ENCODE measurements at places on chromosomes 3 and 15. TPM values are rescaled to one million over a fixed set of nuclear protein-coding genes. Genes with fewer than 3 reads are reported as not detected.

DNA sequence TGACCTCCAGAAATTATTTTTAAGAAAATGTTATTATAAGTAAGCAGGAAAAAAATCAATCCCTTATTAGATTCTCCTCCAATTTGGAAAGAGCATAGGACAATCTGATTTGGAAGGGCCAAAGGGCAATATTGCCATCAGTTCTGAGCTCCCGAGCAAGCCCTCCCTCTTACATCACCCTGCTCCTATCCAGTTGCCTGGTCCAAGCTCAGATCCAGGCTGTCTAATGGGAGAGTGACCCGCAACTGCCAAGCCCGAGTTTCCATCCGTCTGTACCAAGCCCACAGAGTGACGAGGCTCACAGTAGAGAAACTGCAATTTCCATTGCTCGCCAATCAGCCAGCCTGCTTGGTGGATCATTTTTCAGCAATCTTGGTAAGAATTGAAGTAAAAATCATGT lies 187.7 kb downstream of the MEX3B start:
- no peak for DNase-seq

GRCh38 chr15:74901612-74902063 lies 5.0 kb downstream of the FAM219B start:
- DNase-seq: no peak

GRCh38 chr3:101940521-101941317 lies 91.4 kb downstream of the NFKBIZ start:
- no peak for DNase-seq

- no peak for DNase-seq
These were observed 32.5 kb downstream of the ABHD5 start for GRCh38 chr3:43723121-43723734.

- no peak for DNase-seq
These were observed 426.3 kb downstream of the AGBL1 start for GRCh38 chr15:86505951-86506350.

DNA sequence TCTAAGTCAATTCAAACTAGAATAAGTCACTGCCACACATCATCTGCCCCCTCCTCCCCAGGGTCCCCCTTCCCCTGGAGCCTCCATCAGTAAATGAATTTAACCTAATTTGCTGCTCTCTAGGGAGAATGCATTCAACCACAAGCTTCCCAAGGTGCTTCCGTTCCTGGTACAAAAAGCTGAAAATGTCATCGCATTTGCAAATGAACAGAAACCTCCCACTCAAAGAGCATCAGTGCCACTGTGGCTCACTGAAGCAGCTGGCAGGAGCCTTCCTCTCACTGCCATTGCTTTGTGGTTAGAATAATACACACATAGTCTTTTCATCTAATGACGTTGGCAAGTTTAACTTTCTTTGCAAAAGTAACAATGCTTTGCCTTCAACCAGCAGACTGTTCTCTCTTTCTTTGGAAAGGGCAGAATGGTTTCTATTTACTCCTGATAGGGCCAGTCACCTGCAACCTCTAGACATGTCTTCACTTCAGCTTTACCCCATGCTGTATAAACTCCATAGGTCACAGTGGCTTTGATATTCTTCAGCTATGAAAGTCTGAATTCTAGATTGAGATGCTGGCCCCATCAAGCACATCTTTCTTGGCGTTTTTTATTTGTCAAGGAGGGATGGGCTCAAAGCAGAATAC lies 238.1 kb downstream of the CPNE4 start:
- DNase-seq: no peak

GRCh38 chr3:175129126-175129525 lies 270.0 kb downstream of the NAALADL2 start:
- DNase-seq: no peak

DNA sequence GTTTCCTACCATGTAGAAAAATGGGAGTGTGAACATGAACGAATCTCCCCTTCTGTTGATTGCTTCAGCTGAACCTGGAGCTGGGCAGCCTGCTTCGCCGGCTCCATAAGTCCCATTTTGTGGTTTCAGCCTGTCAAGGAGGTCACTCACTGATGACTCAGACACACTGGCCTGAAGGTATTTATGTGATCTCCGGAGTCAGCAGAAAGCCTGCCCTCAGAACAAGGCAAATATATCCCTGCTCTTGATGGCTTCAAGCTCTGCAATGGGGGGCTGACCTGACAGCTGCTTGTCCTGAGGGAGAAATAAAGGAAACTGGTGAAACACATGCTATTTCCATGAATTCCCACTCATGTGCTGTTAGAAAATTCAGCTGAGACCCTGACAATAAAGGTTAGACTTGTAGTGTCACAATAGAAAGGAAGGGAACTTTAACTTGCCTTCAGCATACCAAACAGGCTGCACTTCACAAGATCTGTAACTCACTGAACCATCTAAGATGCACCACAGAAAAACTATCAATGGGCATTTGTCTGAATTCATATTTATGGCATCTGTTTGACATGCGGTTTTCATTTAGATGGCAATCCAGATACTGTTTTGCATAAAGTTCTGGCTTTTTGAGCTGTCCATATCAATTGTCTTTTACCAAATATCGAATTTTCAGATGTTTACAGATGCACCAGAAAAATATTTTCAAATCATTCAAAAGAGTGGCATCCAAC lies 282.0 kb upstream of the VEPH1 start:
- DNase-seq: no peak

DNA sequence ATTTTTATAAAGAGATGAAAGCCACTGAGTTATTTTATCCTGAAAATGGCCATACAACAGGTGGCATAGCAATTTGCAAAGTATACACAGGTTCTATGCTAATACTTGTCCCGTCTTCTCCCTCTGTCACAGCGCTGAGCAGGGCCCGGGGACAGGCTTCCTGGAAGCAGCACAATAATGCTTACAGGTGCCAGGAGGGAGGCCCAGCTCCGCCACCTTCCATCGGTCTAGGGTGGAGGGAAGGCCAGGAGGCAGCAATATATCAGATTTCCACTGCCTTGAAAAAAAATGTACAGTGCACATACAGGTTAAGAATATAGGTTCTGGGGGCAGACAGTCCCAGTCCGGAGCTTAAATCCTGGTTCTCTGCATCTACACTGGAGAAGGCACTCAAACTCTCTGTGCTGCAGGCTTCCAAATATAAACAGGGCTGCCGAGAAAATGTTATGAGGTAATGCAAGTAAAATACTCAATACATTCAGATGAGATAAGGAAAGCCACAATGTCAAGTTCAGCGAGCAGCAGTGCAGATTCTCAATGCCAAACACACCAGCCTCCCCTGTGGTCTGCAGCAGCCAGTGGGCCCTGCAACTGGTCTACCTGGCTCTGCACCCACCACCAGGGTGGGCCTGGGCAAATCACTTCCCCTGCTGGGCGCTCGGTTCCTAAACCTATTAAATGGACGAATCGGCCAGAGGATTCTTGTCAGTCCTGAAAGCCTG lies 189.6 kb downstream of the XXYLT1 start:
- DNase-seq: no peak

DNA sequence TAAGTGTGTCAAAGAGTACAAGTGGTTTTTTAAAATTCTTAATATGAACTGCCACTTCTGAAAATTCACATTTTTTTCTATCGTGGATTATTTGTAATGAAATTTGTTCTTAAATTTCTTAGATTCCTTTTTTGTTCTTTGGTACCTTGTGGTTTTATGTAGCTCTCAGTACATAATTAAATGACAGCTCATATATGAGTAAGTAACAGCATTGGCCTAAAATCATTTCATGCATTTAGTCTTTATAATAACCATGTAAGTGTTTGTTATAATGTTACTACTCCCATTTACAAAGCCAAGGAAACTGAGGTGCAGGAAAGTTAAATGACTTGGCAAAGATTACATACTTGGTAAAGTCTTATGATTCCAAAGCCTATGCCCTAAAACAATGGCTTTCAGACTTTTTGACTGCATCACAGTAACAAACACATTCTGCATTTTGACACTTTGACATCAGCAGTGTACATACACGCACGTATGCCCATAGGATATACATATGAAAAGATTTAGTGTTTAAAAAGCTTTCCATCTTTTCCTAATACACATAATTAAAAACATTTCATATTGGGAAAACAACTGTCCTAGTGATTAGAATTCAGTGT lies 14.9 kb downstream of the SPRED1 start:
- DNase-seq: no peak

- no peak for DNase-seq
These were observed 179.8 kb downstream of the ZPLD1 start for GRCh38 chr3:102614585-102614984.

DNA sequence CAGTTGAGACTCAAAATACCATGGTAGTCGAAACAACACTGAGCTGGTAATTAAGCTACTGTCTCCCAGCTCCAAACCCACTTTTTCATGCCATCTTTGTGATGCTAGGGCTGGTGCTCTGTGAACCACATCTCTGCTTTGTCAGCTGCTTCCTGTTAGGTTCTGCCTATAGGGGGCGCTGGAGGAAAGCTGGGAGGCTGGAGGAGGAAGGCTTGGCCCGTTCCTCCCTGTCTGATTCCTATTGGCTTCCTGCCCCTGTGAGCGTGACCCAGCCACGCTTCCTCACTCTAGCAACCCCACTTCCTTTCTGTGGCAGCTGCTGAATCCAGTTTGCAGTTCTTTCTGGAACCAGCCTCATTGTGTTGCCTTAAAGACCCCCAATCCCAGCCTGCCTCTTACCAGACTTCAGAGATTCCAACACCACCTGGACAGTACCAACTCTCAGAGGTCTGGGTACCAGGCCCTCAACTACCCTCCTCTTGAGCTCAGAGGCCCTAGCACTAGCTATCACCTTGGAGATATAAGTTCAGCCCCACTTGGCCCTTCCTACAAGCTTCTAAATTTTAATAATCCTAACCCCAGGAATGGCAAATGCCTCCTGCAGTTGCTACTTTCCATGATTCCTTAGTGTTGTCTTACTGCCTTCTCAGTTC lies 120.9 kb downstream of the ERC2 start:
- no peak for DNase-seq

DNA sequence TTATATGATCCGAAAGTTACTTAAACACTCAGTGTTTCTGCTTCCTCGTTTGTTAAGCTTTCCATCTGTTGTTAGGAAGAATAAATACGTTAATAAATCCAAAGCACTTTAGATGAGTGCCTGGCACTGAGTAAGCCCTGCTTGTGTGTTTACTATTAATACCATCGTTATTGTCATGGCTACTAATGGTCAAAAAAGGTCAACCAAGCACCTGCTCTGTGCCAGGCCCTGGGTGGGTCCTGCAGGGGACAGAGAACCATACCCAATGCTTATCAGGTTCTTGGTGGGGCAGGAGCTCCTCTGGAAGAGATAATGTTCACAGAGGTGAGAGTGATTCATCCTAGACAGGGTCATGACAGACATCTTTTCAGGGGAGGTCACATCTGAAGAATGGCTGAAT lies 39.9 kb downstream of the GALNT15 start:
- no peak for DNase-seq

DNA sequence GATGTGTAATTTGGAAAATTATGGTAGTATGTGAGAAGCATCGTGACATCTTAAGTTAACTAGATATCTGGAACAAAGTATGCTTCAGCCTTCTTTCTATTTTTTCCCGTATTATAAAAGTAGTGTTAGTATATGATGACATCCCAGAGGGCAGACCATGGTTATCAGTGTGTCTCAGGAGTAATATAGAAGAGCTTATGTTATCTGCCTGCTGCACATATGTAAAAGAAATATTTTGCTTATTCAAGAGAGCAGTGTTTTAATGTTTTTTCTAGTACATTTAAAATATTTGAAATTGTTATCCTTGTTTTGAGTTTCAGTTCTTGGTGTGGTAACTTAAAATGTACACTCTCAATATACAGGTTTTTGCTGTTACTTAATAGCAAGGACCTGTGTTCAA lies 24.1 kb downstream of the PLCL2 start:
- no peak for DNase-seq

- DNase-seq: no peak
These were observed 74.0 kb downstream of the ADAMTS7 start for GRCh38 chr15:78737187-78737820.

GRCh38 chr3:14125193-14126016 lies 553 bp downstream of the TMEM43 start:
- peak; percentile 90 for DNase-seq

- DNase-seq: no peak
These were observed 50.3 kb upstream of the SELENOK start for GRCh38 chr3:53941950-53942349.

DNA sequence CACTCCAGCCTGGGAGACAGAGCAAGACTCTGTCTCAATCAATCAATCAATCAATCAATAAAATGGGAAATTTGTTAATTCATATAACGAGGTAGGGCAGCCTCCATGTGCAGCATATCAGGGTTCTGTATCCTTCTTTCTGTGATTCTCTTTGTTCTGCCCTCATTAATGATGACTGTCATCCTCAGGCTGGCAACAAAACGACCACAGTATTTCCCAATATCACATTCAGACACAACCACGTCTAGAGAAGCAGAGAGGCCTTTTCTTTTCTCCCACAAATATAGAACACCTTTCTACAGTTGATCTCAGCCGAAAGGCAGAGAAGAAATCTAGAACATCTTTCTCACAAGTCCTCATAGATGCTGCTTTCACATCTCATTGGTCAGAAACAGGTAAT lies 11.2 kb downstream of the CEP19 start:
- no peak for DNase-seq

GRCh38 chr3:24374801-24375200 lies 119.8 kb downstream of the THRB start:
- DNase-seq: no peak

- peak; percentile 77 for DNase-seq
These were observed 265.2 kb upstream of the TLE3 start for GRCh38 chr15:70362886-70363285.

CLRN1 gene
- total RNA-seq: not detected

CYP1A2 gene
- not detected for total RNA-seq

MEGF11 gene
- 8.5 TPM for total RNA-seq

CCDC54 gene
- not detected for total RNA-seq
